Stimulated activated CD8-positive, alpha-beta memory T cell treated with anti-CD3 and anti-CD28 coated beads, Interleukin-7, amount 100 ng/mL, for 1 hour (primary cell): ENCODE measurements at places on chromosomes 7 and 10.

DNA sequence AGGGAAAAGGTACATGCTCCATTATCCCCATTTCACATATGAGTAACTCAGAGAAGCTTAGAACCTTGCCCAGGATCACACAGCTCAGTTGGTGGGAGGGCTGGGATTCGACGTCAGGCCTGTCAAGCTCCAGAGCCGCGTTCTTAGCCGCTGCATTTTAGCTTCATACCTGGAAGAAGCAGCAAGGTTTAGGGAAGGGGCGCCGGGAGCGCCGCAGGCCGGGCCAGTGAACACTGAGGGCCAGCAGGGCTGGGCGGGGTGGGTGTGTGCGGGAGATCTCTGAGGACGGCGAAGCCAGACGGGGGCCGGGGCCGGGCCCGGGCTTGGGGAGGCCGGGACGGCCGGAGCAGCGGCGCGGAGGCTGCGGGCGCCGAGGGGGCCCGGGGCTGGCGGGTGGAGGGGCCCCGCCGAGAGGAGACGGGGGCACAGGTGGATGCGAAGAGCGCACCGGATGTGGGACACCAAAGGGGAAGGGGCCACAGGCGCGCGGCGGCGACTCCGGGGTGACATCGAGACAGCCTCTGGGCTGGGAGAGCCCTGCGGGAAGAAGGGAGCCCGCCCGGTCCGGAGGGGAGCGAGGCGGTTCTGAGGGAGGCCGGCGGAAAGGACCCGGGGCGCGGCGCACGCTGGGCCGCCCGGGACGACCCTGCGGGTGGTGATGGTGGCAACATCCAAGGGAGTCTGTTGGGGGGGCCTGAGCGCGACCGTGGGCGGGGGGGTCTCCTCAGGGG lies 498 bp downstream of the NDST2 start:
- DNase-seq: peak; percentile 22

DNA sequence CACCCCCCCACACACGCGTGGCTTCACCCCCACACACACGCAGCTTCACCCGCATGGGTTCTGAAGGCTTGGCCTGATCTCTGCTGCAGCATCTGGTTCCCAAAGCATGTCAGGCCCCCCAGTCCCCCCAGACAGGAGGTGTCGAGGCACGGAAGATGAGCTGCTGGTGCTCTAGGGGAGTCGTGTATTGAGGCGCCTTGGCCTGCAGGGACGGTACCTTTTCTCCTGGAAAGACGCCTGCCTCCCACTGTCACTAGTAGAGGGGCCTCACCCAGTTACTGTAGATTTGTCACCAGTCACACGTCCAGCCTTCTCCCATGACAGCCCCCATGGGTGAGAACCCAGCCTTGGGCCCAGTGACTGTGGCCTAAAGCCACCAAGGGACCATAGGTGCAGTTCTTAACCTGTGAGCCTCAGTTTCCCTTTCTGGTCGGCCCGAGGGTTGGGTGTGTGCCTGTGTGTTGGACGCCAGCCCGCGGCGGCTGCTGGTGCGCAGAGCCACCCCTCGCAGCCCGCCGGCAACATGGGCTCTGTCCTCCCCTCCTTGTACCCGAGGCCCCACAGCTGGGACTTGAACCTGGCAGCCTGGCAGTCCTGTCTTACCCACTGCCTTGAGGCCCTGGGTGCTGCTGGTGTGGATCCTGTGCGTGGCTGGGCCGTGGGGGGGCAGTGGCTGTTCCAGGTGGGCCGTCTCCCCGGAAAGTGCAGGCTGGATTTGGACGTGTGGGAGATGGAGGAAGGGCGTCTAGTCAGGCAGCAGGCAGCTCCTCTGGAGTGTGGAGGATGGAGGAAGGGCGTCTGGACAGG lies 81.7 kb downstream of the NKX6-2 start:
- no peak for DNase-seq

- no peak for DNase-seq
These were observed 542 bp upstream of the SAMD9L start for GRCh38 chr7:93148727-93149126.

GRCh38 chr7:157703131-157703530 lies 366.3 kb downstream of the DNAJB6 start:
- no peak for DNase-seq

- DNase-seq: no peak
These were observed 18.0 kb downstream of the GET4 start for GRCh38 chr7:894164-894867.

DNA sequence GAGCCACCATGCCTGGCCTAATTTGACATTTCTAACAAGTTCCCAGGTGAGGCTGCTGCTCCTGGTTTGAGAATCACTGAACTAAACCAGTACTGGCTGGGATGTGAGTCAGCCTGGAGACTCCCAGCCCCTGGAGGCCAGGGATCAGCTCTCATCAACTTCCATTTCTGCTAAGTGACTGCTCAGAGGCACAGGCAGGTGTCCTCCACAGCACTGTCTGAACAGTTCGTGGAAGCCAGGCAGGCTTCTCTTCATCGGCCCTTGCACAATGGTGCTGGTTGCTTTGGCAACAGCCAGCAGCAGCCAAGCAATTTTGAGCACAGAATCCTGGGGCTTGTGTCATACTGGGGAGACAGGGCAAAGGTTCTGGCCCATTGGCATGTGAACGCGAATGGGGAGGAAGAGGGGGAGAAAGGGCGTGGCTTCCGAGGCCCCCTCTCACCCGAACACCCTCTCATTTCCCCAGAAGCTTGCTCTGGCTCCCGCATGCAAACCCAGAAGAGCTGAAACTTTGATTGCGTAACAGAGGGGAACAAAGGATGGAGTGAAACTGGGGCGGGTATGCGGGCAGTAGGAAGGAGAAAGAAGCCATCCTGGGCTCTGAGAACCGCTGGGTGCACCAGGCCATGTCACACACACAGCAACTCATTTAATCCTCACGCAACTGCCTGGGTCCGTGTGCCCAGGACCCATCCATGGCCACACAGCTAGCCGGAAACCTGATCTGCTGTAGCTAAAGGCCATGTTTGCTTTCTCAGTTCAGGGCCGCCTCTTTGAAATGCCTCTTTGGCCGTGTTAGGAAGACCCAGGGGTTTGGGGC lies 9.0 kb upstream of the POR start:
- no peak for DNase-seq
